ENCODE measurements at places on chromosomes 3 and 15.

GRCh38 chr3:184315543-184315867 lies 1.1 kb downstream of the EIF4G1 start:
- no peak for DNase-seq

DNA sequence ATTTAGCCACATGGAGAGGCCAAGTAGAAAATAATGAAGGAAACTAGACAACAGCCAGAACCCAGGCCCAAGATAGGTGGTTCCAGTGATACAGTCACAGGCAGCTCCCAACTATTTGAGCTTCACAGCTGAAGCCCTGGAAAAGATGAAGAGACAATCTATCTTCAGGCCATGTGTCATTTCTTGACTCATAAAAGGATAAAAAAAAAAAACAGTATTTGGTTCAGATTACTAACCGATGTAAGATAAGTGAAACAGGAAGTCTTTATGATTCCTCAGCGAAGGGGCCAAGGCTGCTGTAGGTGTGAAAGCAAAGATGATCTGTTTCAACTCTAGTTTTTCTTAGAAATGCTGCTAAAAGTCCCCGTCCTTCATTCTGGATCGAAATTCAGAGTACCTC lies 394.6 kb downstream of the ZNF385D start:
- DNase-seq, result no peak

GRCh38 chr3:30199096-30199759 lies 407.2 kb upstream of the TGFBR2 start:
- peak; percentile 54 for DNase-seq

DNA sequence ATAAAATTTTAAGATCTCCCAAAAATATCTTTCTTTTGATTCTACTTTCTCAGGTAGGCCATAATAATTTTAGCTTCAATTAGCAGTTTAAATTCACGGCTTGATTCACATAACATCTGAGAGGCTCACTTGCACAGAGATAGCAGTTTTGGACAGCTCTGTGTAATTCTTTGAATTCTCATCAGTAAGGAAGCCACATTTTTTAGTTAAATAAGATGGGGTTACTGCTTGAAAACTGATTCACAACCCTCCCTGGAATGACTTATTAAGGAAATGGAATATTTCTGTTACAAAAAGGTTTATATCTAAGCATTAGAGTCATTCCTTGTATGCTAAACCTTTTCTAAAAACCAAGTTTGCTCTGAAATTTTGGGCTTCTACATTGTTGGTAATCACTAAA lies 212.7 kb downstream of the ALCAM start:
- no peak for DNase-seq

DNA sequence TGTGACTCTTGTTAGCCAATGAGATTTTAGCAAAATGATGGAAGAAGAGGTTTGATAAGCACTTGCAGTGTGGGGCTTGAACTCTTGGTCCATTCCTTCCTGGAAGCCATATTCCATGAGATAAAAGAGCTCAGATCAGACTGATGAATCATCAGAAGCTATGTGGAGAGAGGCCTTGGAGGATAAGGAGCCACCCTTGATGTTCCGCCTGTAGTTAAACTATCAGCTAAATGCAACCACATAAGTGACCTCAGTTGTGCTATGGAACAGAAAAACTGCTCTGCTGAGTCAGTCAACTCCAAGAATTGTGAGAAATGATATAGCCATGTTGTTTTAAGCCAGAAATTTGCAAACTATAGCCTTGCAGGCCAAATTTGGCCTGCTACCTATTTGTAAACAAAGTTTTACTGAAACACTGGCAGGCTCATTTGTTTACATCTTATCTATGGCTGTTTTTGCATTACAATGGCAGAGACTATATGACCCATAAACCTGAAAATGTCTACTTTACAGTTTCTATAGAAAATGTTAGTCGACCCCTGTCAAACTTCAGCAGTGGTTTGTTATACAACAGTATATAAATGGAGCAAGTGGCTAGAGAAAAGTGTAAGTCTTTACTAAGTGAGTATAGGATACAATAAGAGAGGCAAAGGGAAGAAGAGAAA lies 27.6 kb upstream of the GAP43 start:
- no peak for DNase-seq

DNA sequence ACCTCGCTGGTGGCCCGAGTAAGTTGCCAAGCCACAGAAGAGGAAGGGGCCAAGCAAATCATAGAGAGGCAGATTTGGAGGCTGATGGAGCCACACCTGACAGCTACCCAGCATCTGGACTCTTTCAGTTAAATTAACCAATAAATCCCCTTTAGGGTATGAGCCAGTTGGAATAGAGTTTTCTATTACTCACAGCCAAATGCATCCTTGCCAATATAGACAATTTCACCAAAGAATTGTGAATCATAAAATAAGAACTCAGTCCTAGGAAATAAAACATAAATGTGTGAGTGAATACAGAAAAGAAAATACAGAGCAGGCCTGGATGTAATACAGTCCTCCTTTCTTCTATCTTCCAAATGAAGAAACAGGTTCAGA lies 161.6 kb upstream of the ANKRD28 start:
- DNase-seq, result no peak

Measured in hypothalamus (tissue), 51 donors.